Left renal pelvis (tissue), 4 donors: ENCODE measurements at places on chromosomes 16 and 17.

DNA sequence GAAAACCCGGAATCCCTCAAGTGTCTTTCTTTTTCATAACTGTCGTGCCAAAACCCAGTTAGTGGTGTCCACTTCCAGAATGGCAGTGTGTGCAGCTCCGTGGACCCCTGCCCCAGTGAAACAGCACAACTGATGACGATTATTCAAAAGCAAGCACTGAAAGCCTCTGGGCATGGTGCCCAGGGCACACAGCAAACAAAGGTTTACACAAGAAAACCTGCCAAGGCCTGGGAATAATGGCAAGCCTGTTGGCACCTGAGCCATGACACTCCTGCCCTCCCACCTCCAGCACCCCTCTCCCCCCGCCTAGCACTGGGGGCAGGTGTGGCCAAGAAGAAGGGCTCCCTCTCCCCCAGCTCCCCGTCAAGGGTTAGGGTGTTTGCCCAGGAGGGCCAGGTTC lies 2.8 kb downstream of the PKMYT1 start:
- no peak for DNase-seq

- DNase-seq = no peak
Measured at GRCh38 chr16:57644383-57645014, 16.1 kb downstream of the ADGRG1 start.

GRCh38 chr17:27808628-27809027 lies 8.3 kb upstream of the NOS2 start:
- DNase-seq = no peak

- DNase-seq = no peak
Measured at GRCh38 chr16:64964126-64964540, 157.7 kb downstream of the CDH11 start.

DNA sequence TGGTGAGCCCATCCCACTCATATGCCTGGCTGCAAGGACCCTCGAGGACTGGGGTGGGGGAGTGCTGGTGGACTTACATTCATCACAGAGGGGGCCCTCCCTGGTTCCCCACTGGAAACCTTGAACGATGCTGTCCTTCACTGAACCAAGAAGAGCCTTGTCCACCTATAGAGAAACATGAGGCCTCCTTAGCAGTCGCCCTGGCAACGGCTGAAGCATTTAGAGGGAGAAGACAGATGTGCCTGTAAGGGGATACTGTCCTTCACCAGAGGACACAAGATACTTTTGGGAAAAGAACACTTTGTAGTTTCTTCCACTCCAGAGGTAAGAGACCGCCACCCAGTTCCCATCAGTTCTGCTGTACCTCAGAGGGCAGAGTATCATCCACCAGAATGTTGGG lies 6.5 kb downstream of the HIGD1B start:
- DNase-seq = no peak

GRCh38 chr16:87367529-87367928 lies 16.0 kb downstream of the FBXO31 start:
- no peak for DNase-seq

DNA sequence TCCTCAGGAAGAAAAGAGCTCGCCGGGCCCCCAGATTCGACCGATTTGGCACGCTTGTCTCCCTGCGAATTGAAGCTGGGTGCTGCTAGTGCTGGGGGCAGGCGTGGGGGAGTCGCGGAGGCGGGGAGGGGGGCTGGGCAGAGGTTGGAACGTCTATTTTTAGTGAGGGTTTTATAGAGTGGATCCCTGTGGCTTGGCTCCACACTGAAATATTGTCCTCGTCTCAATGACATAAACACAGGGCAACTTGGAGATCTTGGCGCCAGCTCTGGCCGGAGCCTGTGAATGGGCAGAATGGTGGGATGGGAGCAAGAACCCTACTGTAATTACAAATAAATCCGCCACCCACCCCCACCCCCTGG lies 15.7 kb upstream of the NOG start:
- DNase-seq = no peak

- DNase-seq = no peak
Measured at GRCh38 chr17:903691-904481, 75.7 kb downstream of the NXN start.

DNA sequence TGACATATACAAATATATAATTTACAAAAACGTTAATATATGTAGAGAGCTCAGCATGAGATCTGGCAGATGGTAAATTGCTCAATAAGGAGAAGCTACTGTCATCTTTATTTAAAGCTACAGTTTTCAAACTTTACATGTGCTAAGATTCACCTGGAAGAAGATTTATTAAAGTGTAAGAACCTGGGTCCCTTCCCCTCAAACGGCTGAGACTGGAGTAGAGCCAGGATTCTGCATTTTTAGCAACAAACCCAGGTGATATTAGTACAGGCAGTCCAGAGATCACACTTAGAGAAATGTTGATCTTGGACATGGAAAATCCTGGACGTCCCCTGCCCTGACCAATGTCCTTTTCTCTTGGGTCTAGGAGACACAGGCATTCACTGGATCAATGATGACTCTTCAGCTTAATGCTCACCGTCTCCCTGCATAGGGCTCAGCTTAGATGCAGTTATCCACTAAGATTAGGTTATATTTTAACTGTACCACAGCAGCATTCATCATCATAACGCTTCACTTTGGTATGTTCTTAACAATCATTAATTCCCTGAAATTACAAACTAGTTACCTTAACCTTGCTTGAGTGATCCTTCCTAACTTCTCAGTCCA lies 20.4 kb downstream of the CDR2 start:
- no peak for DNase-seq

- no peak for DNase-seq
Measured at GRCh38 chr16:89052191-89052889, 41.3 kb upstream of the ACSF3 start.

DNA sequence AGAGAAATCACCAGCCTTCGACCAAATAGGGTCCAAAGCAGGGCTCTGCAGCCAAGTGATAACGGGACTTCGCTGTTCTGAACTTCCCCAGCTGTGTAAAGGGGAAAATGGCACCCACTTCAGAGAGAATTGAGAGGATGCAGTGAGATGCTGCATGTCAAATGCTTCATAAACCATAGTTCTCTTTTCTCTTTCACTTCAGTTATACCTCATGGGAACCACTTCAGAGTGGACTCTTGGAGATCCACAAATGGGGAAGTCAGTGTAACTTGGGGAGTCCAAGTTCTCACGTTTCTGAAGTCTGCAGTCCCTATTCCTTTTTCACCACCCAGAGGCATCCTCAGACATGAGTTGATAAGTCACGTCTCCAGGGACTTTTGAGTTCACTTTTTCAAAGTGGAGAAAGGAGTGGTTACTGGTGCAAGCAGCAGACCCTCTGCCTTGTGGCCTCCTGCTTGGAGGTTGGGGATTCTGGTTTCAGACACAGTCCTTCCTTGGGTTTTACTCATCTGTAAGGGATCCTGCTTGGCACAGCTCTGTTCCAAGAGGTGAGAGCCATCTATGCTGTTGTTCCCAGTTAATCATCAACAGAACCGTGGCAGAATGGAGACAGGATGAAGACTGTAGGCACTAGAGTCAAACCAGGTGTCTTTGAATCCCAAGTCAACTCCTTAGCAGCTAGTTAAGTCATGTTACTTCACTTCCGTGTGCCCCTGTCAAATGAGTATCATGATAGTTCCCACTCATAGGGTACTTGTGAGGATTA lies 123.4 kb upstream of the NOL11 start:
- no peak for DNase-seq

- DNase-seq = no peak
Measured at GRCh38 chr17:15121426-15121825, 143.7 kb downstream of the PMP22 start.

DNA sequence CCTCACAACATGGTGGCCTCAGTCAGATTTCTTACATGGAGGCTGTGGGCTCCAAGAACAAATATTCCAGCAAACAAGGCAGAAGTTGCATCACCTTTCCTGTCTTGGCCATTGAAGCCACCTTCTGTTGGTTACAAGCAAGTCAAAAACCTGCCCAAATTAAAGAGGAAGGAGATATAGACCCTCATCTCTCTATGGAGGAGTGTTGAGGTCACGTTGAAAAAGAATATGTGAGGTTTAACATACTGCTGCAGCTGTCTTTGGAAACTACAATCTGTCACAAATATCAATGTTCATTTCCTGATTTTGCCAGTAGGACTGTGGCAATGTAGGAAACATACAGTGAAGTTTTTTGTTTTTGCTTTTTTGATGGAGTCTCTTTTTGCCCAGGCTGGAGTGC lies 211.4 kb downstream of the COPRS start:
- no peak for DNase-seq

- DNase-seq = no peak
Measured at GRCh38 chr17:17573912-17574311, 17.6 kb downstream of the PEMT start.

DNA sequence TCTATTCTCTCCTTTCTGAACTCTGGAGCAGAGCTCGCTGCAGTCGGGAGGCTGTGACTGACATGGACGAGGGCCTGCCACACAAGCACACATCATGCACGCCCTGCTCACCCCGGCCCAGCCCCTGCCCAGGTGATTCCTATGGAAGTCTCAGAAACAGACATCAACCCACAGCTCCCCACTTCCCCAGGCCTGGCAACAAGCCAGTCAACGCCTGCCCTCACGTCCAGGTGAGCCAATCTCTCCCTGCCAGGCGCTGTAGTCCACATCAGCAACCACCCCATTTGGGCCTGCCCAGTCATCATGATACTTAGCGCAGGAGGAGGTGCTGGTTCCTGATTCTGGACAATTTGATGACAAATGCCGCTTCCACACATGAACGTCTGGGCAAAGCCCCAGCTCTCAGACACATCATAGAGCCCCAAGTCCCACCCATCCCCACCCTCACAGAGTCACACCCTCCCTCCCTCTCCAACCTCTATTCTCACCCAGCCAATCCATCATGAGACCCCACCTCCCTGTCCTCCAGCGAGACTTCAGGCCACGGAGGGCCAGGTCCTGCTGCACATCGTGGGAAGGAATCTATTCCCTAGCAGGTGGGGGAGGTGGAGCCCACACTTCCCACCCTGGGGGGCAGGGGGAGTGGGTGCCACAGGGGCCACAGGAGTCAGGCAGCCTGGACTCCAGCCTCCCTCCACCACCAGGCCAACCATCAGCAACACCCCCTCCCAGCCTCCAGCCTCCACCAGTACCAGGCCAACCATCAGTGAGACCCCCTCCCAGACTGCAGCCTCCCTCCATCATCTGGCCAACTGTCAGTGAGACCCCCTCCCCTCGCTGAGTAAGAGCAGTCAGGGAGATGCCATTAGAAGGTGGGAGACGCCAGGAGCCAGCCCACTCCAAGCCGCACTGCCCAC lies 33.7 kb upstream of the GSG1L start:
- DNase-seq = no peak

DNA sequence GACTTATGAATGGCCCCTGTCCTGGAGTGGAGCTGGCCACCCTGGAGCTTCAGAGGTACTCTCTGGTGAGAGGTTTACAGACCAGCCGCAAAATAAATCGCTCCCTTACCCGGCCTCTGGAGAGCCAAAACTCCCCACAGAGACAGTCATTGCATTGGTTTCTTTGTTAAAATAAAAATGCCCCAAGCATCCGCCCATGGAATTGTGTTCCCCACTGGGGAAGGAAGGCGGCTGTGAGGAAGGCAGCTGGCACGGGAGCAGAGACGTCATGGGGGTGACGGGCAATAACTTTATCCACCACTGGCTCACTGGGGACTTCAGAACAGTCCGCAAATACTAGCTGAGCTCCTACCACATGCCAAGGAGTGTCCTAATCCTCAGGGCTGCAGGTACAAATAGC lies 266.2 kb upstream of the FOXF1 start:
- no peak for DNase-seq

GRCh38 chr17:78316867-78317789 lies 42.7 kb downstream of the SOCS3 start:
- no peak for DNase-seq

DNA sequence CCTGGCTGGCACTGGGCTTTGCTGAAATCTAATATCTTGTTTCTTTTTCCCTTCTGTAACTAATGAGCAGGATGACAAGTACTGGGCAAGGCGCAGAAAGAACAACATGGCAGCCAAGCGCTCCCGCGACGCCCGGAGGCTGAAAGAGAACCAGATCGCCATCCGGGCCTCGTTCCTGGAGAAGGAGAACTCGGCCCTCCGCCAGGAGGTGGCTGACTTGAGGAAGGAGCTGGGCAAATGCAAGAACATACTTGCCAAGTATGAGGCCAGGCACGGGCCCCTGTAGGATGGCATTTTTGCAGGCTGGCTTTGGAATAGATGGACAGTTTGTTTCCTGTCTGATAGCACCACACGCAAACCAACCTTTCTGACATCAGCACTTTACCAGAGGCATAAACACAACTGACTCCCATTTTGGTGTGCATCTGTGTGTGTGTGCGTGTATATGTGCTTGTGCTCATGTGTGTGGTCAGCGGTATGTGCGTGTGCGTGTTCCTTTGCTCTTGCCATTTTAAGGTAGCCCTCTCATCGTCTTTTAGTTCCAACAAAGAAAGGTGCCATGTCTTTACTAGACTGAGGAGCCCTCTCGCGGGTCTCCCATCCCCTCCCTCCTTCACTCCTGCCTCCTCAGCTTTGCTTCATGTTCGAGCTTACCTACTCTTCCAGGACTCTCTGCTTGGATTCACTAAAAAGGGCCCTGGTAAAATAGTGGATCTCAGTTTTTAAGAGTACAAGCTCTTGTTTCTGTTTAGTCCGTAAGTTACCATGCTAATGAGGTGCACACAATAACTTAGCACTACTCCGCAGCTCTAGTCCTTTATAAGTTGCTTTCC lies 56.0 kb downstream of the HLF start:
- no peak for DNase-seq

DNA sequence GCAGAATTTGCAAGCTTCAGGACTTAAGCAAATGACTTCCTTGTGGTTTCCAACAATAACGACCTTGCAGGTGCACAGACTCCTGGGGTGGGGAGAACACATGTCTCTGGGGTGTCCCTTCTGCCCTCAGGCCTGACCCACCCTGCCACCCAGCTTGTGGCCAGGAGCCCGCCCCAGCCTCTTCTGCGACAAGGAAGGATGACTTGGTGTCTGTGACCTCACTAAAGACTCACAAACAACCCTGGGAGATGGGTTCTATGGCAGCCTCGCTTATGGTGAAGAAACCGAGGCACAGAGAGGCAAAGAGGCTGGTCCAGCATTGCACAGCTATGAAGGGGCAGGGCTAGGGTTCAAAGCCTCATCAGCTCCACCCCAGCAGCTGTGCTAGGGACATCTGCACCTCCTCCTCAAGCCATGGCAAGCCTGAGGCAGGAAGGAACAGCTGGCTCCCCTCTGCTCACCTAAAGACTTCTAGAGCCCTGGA lies 2.6 kb downstream of the ATP2A3 start:
- DNase-seq = no peak

- no peak for DNase-seq
Measured at GRCh38 chr17:74442670-74443515, 11.0 kb downstream of the GPRC5C start.

- no peak for DNase-seq
Measured at GRCh38 chr17:14489986-14490385, 189.1 kb downstream of the HS3ST3B1 start.

- DNase-seq = no peak
Measured at GRCh38 chr17:67990909-67991308, 5.4 kb downstream of the C17orf58 start.
